ENCODE measurements at places on chromosomes 5 and 9. TPM values are rescaled to one million over a fixed set of nuclear protein-coding genes. Genes with fewer than 3 reads are reported as not detected.

DNA sequence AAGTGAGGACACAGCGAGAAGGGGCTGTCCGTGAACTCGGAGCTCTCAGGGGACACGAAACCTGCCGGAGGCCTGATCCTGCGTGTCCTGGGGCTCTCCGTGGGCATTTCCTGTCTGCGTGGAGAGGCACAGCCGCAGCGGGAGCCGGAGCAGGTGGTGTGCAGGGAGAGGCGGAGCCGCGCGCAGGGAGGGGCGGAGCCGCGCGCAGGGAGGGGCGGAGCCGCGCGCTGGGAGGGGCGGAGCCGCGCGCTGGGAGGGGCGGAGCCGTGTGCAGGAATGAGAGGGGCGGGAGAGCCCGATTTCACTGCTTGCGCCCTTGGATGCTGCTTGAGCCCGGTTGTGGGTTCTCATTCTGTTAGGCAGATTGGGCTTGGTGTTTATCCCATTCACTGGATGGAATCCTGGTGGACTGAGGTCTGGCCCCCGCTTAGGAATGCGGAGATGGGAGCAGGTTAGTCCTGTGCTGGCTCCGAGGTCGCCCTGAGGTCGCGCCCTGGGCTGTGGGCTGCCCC, 26.7 kb downstream of the NDUFS6 start:
- no peak for DNase-seq

DNA sequence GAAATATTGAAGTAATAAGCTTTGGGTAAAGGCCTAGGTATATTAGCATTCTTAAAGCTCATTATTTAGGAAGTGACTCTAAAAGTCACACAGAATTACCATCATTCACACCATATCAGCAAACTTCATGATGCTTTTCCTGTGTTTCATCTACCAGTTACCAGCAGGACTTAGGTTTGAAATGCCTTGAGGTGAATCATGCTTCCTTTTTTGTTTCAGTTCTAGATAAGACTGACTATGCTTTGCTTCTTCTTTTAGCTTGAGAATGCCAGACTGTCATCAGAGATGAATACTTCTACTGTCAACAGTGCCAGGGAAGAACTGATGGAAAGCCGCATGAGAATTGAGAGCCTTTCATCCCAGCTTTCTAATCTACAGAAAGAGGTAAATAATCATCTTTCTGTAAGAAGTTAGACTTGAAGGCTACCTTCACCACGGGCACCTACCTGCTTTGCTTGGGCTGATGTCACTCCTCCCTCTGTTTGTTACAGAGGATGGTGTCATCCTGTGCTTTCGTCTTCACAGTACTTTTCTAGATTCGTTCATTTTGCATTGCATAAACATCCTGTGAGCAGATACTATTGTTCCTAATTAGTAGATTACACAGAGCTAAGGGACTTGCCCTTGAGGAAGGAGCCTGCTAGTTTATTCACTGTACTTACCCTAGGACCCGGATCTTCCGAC, 34.7 kb downstream of the LMNB1 start:
- DNase-seq, result peak; percentile 83

DNA sequence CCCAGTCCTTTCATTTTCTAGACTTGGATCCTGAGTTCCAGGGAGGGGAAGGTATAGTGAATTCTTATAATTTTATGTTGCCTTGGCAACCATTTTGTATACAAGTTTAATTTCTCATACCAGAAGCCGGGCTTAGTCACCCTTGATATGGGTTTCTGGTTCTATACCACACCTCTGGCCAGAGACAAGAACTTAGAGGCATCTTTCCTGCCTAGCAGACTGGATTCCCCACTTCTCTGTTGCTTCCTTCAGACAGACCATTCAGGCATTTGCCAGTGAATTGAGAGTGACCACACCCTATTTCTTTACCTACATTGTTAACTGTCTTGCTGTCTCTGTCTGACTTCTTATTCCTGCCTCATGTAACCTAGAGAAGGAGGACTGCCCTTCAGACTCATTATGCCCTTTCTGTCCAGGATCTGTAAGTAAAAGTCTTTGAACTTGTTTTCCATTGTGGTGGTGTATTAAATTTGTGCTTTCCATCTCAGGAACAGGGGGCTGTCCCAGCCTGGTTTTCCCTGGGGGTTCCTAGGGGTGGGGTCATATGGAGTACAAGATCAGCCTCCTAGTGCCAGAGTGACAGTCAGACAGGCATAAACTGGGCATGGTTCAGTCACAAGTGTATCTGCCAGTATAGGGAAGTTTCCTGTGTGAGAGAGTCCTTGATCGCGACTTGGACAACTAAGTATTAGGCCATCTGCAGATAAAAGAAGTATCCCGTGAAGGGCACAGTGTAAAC, 27.4 kb downstream of the TNFSF8 start:
- DNase-seq, result peak; percentile 65

- no peak for DNase-seq
Measured at GRCh38 chr9:14633148-14633547, 60.1 kb downstream of the ZDHHC21 start.

GRCh38 chr9:75265525-75265972, 177.2 kb downstream of the OSTF1 start:
- DNase-seq, result peak; percentile 14

- DNase-seq, result peak; percentile 82
Measured at GRCh38 chr5:150143350-150144245, 12.0 kb downstream of the PDGFRB start.

- no peak for DNase-seq
Measured at GRCh38 chr9:27645161-27645840, 72.0 kb upstream of the C9orf72 start.

DNA sequence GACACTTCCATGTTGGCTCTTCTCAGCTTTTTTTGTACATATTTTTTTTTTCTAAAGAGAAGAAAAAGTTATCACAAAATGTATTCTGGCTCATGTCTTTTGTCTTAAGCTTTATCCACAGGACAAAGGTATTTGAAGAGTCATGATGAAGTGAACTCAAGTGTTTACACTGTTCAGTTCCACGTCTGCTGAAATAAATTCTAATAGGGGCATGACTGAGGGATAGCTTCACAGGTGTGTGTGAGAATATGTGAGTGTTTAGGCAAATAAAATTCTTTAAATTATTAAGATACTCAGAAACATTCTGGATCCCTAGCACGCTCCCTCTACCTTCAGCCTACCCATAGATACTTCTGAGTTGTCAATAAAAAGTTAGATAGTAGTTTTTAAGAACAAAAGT, 59.8 kb downstream of the BAAT start:
- DNase-seq, result no peak

GRCh38 chr9:131739133-131739958, 530 bp downstream of the RAPGEF1 start:
- DNase-seq, result no peak

DNA sequence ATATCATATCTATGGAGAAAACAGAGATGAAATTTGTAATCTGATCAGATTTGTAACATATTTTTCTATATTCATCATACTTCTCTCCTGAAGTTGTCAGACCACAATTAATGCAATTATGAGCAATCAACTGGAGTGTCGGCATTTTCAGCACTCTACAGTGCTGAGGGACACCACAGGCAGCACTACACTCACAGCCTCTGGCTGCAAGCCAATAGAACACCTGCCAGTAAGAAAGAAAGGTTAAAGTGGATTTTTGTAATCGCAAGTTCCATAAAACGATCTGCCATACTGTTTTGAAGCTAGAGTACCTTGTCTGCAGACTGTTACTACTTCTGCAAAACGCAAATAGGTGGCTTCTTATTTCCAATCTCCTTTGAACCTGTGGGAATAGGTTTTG, 147.6 kb downstream of the ADAMTS6 start:
- DNase-seq, result no peak

DNA sequence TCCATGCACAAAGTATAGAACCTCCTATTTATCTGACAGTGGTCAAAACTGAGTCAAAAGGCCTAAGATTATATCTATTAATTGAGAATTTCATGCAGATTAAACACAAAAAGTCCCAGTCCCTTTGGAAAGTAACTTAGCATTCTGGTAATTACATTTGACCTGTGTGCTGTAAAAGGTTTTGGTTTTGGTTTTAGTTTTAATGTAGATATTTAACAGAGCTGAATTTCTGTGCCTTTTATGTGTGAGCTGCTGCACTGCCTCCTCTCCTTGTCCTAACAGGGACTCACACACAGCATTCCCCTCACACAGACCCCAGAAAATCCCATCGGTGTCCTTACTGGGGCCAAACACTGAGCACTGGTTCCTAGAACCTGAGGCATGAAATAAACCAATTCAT, 31.0 kb upstream of the FSD1L start:
- DNase-seq, result no peak

- DNase-seq, result no peak
Measured at GRCh38 chr9:82363682-82364081, 375.1 kb downstream of the SPATA31D1 start.

- no peak for DNase-seq
Measured at GRCh38 chr9:95055851-95056551, 261.5 kb downstream of the FANCC start.

DNA sequence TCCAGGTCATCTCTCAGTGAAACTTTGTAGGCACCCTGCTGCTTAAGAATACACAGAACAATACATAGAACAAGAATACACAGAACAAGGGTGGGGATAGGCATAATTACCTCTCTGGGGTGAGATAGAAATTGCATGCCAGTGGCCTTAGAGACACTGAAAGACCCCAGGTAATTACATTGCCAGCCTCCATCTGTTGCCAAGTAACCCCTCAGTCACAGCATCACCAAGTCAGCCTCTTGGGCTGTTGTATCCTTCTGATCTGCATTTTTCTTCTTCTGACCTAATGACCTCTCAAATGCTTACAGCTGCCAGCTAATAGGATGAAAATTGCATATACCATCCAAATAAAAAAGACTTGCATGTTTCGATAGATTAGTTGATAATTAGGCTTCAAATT, 167.7 kb downstream of the GRIA1 start:
- DNase-seq, result no peak

DNA sequence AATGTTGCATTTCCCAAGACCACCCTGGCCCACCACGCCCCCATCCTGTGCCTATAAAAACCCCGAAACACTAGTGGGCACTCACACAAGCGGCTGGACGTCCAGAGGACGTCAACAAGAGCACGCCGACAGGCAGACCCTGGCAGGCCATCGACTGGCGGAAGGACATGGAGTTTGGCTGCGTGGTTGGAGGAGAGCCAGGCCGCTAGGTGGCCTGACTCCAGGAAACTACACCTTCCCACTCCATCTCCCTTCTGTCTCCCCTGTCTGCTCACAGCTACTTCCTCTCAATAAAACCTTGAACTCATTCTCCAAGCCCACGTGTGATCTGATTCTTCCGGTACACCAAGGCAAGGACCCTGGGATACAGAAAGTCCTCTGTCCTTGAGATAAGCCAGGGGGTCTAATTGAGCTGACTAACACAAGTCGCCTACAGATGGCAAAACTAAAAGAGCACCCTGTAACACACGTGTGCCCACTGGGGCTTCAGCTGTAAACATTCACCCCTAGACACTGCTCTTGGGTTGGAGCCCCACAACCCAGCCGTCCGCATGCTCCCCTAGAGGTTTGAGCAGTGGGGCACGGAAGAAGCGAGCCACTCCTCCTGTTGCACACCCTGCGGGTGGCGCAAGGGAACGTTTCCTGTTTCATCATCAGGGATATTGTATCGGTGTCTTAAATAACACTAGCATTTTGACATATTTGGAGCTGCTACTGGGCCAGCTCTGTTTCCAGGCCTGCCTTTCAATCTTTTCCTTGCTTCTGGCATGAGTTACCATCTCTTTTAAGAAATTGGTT, 54.5 kb upstream of the TAF11L2 start:
- peak; percentile 14 for DNase-seq

DNA sequence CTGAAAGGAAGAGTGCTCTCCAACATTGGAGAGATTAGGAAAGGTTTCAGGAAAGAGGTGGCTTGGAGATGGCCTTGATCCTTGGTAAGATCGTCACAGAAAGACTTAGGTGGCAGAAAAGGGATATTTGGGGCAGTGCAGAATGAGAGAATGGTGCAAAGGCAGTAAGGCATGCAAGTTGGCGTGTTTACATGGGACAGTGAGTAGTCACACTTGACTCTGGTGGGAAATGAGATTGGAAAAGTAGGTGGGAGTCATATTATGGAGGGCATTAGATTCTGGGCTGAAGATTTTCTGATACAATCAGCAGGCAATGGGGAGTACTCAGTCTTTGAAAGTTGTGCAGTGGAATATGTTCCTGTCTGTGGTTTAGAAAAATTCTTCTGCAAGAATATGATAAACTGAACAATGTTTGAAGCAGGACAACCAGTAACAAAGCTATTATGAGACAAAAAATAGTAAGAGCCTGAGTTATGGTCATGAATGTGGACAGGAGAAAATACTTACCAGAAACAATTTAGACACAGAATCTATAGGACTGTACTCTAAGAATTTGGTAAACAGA, 76.2 kb upstream of the ANKRD55 start:
- no peak for DNase-seq

DNA sequence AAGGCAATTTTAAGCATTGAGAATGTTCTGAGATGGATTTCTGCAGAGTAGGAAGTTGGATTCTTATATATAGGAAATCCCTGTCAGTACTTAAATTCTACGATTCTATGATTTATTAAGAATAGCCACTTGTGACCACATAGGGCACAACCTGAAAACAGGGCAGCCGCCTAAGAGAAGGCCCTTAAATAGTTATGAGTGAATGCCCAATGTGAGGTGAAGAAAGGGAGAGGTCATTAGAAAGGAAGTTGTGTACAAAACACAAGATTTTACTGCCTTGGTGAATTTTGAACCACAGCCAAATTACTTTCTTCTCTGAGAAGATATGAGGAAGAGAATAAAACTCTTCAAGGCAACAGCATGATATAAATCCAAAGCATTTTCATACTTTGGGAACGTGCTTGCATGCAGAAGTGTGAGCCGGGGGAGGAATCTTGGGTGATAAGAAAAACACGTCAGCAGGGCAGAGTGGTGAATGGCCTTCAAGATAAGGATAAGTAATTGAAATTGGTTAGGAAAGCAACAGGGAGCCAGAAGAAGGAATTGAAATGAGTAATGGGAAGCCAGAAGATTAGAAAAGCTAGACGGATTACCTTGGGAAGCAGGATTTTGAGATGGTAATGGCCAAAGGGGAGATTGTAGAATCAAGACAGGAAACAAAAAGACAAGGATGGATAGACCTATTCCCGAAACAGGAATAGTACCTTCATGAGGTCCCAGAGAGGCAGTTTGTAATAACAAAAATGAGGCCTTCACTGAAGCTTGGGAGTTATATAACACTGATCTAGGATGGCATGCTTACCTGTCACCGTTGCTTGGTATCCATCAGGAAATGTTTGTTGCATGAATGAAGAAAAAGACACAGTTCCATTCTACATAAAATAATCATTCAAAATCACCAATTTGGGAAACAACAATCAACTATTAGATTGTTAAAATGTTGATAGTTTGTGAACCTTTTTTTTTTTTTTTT, 244.3 kb downstream of the PDE4D start:
- no peak for DNase-seq

GRCh38 chr9:26779062-26779461, 113.5 kb downstream of the CAAP1 start:
- DNase-seq, result peak; percentile 41

GRCh38 chr9:115587310-115587709, 469.4 kb upstream of the TNC start:
- DNase-seq, result no peak

GRCh38 chr9:69674716-69675438, 2.7 kb upstream of the APBA1 start:
- DNase-seq, result peak; percentile 91

ADRA1B gene
- 1.1 TPM for total RNA-seq

EQTN gene
- not detected for total RNA-seq

SLC36A1 gene
- total RNA-seq, result 7.4 TPM

TMEM174 gene
- not detected for total RNA-seq

MEGF10 gene
- total RNA-seq, result 1.1 TPM

C8G gene
- total RNA-seq, result 0.47 TPM

CENPH gene
- 43.9 TPM for total RNA-seq

GAS1 gene
- total RNA-seq, result 1.4 TPM
